ENCODE measurements at places on chromosomes 11 and 22.

DNA sequence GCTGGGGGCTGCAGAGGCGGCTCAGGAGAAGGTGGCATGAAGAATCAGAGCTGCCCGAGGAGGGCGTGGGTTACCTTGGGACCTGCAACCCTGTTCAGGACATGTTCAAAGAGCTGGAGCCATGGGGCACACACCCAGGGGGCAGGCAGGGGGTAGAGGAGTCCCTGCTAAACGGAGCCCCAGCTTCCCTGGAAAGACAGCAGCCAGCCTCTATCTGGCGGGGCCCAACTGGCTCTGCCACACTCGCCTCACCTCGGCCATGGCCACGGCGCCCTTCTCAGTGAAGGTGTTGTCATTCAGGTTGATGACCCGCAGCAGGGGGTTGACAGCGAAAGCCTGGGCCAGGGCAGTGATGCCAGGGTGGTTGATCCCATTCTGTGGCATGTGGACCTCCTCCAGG lies 17.0 kb upstream of the CHADL start:
- DNase-seq = no peak

- no peak for DNase-seq
Measured at GRCh38 chr22:38834215-38834953, 9.4 kb downstream of the NPTXR start.

- DNase-seq = no peak
Measured at GRCh38 chr11:95239871-95240649, 9.1 kb upstream of the SESN3 start.

GRCh38 chr22:25153961-25154666 lies 45.5 kb upstream of the CRYBB3 start:
- no peak for DNase-seq

DNA sequence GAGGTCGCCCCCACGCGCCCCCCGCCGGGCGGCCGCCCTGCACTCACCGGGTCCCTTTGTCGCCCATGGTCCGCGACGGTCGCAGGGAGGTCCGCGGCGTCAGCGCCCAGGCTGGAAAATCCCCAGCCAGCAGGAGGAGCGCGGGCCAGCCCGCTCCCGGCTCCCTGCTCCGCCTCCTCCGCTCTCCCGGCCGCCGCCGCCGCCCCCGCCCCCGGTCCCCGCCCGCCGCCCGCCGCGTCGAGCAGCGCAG lies at the start of gene ARRB1:
ARRB1 (minus strand) TSS at position 121 of the 250 bp plus-strand sequence; CDS start at position 67, 54 bp downstream.
- no peak for DNase-seq

- no peak for DNase-seq
Measured at GRCh38 chr22:22001664-22002525, 19.3 kb upstream of the TOP3B start.

DNA sequence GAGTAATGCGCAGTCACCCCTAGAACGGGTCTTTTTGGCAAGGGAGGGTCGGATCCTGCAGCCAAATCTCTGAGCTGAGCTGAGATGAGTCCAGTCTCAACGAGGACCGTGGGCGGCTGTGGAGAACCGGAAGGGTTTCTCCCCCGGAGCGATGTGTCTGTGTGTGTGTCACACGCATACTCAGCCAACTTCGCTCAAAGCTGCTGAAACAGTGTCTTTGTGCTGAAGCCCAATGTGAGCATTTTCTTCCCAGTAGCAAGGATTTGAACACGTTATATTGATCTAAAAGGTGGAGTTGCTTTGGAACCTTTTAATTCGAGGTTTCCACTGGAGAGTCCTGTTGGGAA lies 1.4 kb upstream of the CELSR1 start:
- DNase-seq = no peak

GRCh38 chr22:27435844-27436576 lies 365.5 kb downstream of the MN1 start:
- no peak for DNase-seq

DNA sequence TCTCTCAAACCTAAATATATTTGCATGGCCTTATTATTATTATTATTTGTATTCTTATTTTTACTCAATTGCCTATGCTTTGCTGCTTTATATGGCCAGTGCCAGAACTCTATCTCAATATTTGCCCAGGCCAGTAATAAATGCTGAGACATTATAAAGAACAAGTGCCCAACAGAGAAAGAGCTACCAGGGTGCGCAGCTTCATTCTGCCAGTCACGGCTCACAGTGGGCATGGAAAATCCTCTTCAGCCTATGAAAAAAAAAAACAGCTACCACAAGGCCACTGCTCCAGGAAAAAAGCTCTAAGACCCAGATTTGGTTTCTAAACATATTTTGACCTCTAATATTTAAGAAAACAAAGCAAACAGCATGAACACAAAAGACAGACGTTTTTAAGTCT lies 1223.6 kb downstream of the LRRC4C start:
- no peak for DNase-seq

GRCh38 chr22:41780746-41781505 lies 19.6 kb upstream of the CCDC134 start:
- peak; percentile 65 for DNase-seq

- no peak for DNase-seq
Measured at GRCh38 chr11:36750349-36750748, 152.3 kb upstream of the RAG2 start.

GRCh38 chr11:69285766-69286165 lies 8.2 kb upstream of the MYEOV start:
- DNase-seq = no peak

DNA sequence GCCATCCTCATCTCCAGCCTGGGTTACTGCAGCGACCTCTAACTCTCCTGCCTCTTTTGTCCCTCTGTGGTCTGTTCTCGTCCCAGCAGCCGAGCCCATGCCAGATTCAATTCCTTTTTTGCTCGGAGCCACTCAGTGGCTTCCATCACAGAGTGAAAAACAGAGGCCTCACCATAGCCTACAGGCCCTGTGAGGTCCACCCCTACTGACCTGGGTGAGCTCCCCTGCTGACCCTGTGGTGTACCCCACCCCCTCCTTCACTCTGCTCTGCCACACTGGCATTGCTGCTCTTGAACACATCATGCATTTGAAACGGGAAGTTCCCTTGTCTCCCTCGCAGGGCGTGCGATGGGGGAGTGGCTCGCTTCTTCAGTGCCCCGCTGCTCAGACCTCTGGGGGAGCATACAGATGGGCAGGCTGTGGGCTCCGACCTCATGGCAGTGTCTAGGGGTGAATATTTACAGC lies 2.1 kb downstream of the AIP start:
- DNase-seq = no peak

DNA sequence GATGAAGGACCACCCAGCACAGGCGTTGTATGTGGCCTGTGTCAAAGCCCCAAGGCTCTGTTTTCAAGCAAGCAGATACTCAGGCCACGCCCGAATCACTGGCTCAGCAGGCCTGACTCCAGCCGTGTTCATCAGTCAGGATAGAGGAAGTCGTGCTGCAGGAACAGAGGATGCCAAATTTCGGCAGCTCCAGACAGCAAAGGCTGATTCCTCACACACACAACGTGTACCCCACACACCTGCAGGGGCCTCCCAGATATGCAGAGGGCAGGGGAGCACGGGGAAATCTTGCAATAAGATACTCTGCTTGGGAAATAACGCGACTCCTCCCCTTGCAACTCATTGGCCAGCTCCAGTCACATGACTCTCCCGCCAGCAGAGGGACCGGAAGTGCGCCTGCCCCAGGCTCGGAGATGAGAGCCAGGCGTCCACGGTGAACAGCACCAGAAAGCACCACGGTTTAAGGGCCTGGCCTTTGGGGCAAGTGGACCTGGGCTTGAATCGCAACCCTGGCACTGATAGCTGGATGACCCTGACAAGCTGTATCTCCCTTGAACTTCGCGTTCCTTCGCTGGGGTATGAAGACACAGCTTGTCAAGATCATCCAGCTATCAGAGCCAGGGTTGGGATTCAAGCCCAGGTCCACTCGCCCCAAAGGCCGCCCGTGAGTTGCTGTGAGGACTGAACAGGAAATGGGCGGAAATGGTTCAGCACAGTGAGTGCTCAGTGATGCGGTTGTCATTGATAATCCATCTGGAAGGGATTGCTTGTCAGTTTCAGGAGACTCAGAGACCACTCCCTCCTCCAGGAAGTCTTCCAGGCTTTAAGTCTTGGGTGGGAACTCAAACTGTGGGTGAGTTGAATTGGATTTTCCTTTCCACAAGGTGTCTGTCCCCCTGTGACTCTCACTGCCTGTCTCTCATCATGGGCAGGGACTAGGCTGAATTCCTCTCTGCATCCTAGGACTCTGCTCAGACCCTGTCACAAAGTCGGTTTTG lies 88.5 kb downstream of the MYEOV start:
- peak; percentile 41 for DNase-seq

- no peak for DNase-seq
Measured at GRCh38 chr11:116695657-116696254, 77.0 kb downstream of the BUD13 start.

GRCh38 chr11:78166855-78167469 lies 21.5 kb downstream of the KCTD21 start:
- DNase-seq = no peak

DNA sequence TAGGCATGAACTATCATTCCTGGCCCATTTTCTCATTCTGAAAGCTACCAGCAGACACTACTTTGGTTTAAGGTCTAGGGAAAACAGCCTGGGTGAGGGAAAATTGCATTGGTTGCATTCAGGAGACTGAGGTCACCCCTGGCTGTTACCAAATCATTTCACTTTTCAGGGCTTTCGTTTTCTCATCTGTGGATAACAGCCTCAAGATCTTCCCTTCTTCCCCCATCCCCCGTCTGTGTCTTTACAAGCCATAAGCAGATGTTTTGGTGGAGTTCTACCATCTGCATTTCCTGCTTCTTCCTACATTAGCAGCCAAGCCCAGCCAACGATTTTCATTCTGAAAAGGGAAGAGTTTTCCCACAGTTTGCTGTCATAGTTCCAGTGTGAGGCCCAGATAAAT lies 130.4 kb downstream of the HIPK3 start:
- no peak for DNase-seq

- DNase-seq = no peak
Measured at GRCh38 chr11:112179601-112180000, 4.3 kb downstream of the BCO2 start.

- DNase-seq = no peak
Measured at GRCh38 chr11:109911488-109911887, 181.7 kb upstream of the ZC3H12C start.

DNA sequence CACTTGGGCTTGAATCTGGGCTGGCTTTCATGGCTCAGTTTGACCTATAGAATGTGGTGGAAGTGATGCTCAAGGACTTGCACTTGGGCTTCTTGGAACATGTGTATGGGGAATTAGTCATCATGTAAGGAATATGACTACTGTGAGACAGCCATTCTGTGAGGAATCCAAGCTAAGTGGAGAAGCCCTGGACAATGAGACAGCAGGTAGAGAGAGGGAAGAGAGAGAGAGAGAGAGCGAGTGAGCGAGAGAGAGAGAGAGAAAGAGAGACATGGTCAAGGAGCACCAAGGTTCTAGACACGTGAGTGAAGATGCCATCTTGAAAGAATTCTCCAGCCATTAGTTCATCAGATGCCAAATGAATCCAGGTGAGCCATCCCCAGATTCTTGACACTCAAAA lies 261.6 kb upstream of the SORL1-AS1 start:
- no peak for DNase-seq

DNA sequence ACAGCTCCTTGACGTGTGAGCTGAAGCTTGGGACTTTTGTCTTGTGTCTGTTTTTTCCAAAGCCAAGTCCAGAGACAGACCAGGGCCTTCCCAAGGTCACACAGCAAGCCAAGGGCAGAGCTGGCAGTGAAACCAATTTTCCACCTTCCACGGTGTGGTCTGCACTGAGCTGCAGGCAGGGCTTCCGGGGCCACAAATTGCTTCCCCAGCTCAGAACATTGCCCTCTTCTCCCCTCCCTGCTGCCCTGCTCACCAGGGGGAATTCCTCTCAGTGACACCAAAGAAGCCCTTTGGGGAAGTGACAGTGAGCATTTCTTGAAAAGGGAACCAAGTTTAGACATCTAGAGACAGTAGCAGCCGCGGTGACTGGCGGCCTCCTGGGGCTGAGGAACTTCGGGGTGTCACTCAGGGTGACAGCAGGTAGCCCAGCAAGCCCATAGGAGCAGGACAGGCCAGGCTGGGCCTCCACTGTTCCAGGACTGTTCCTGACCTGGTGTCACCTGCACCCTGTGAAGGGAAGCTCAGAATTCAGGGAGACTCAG lies 9.2 kb downstream of the FXYD2 start:
- DNase-seq = peak; percentile 56

DNA sequence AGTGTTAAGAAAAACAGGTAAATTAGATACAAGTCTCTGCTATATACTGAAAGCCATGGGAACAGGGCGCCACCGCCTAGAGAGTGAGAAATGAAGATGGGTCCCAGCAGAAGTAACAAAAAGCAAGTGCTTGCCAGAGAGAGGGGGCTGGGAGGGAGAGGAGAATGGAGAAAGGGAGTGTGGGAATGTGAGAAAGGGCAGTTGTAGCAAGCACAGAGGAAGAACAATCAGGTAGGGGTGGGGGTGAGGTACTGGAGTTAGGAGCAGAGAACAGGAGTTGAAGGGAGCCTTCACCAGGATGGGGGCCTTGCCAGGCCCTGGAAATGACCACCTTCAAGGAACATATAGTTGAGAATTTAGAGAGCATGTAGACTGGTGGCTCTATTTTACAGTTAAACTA lies 66.8 kb downstream of the TCF20 start:
- DNase-seq = no peak

GRCh38 chr11:12048936-12049790 lies 40.7 kb upstream of the DKK3 start:
- no peak for DNase-seq

- DNase-seq = no peak
Measured at GRCh38 chr11:105767931-105768330, 158.1 kb downstream of the GRIA4 start.

DNA sequence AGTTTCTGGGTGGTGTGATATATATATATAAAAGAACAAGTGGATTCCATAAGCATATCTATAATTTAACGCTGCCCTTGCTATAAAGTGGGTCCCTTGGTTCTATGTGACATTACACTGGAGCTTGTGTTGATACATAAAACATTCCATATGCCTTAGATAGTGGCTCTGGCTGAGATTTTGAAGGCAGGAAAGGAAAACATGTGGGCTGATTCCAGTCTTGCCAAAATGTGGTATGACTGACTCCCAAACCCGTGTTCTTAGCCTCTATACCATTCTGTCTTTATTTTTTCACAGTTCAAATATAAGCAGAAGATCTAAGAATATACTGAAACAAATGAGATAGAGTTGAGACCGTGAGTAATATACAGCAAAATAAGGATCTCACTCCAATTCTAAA lies 522.8 kb upstream of the LRRC4C start:
- DNase-seq = no peak

GRCh38 chr11:120547316-120547715 lies 35.8 kb downstream of the GRIK4 start:
- DNase-seq = no peak

Data from GM12892 (cell line).